Stimulated activated naive CD4-positive, alpha-beta T cell treated with Interleukin-2 at 50 U/mL for 16 hours (primary cell): ENCODE measurements at places on chromosomes 16 and 17.

DNA sequence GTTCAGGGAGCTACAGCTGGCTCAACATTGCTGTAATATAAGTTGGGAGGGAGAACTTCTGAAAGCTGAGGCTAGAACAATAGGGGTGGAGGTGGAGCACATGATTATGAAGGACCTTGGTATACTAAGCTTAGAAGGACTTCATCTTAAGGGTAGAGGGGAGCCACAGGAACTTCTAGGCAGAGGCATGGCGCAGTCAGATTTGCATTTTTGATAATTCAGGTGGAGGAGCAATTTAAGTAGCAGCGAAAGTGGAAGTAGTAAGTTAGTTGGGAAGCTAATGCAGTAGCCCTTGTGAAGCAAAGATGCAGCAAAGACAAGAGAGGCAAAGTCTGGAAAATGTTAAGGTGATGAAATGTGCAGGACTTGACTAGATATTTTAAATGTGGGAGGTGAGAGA is 144.1 kb downstream of the SPECC1 start:
- no peak for DNase-seq

DNA sequence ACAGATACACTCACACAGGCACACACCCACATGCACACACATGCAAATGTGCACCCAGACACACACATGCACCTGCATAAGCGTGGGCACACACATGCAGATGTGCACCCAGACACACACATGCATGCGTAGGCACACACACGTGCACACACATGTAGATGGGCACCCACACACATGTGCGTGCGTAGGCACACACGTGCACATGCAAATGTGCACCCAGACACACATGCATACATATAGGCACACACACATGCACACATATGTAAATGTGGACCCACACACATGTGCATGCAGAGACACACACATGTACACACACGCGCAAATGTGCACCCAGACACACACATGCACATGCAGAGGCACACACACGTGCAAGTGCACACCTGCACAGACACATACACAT is 60.3 kb downstream of the MRM1 start:
- no peak for DNase-seq

DNA sequence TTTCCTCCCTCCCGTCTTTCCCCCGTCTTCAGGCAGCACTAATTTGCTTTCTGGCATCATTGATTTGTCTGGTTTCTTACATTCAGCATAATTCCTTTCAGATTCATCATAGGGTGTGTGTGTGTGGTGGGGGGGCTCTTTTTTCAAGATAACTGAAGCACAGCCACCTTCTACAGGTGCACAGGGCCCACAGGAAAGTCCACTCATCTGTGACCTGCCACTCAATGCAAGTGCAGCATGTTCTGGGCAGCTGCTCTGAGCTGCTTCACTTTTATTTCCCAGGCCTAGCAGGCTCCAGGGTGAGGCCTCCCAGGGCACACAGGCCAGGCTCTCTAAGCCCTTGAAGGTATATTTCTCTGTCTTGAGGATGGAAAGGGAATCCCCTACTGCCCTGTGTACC is 35.2 kb upstream of the MYH10 start:
- DNase-seq, result no peak

DNA sequence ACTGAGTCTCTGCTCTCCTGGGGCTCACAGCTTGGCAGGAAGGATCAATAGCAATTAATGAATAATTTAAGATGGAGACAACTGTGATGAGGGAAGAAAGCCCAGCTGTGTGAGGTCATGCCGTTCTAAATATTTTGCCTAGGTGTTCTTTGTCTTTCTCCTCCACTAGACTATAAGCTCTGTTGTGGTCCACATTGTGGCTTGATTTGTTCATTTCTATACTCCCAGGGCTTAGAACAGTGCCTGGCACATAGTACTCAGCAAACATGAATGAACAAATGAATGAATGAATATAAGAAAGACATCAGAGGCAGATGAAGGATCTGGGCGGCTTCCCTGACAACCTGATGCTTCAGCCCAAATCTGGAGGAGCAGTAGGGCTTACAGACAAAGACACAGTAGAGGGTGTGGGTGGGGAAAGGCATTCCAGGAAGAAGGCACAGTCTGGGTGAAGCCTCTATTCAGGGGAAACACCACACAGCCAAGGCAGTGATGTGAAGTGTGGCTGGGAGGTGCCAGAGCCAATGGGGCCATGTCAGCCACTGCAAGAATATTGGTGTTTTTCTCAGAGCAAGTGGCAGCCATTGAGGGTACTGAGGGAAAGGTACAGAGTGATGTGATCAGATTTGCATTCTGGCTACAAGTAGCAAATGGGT is 8.3 kb downstream of the CDH13 start:
- DNase-seq, result no peak
